ENCODE measurements at places on chromosomes 6 and 20.

- no peak for DNase-seq
These were observed 166.8 kb downstream of the IBTK start for GRCh38 chr6:82080767-82081166.

DNA sequence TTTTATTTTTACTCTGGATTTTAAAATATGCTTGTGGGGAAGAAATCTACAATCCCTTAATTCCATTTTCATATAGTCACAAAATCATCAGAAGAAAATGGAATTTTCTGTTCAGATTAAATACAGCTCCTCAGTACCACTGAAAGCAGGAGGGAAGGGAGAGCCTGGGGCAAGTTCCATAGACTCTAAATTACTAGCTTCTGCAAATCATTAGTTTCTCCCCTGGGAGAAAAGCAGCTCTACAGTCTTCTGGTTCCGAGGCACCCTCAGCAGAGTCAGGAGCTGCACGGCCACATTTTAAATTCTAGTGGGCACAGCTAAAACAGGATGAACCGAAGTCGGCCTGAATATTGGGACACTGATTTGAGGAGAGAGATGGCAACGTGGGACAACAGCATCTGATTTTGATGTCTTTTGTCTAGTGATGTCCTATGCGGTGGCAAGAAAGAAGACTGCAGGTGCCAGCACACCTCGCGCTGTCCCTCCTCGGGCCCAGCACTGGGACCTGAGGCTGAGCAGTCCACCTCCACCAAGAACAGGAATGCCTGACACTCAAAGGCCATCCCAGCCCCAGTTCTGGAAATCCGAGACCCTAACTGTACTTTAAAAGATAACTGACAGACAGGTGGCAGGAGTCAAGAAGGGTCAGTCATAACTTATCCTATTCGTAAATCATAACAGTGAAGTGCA lies 90.7 kb downstream of the FOXC1 start:
- DNase-seq = no peak

DNA sequence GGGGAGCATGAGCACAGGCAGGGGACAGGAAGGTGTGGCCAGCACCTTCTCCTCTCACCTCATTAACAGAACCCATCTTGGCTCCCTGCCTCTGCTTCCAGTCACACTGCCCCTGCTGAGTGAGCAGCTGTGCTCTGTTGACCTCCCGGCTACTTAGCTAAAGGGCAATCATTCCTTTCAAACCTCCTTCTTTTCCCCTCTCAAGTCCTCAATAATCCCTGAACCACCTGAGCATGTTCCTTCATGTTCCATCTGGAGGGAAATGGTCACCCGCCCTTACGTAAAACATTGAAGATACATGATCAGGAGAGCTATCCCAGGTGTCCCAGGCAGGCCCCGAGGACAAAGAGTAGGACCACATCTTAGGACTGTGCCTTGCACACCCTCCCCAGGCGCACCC lies 21.7 kb upstream of the MRPS10 start:
- DNase-seq = no peak

- DNase-seq = no peak
These were observed 60.2 kb downstream of the IL20RA start for GRCh38 chr6:136984578-136984977.

DNA sequence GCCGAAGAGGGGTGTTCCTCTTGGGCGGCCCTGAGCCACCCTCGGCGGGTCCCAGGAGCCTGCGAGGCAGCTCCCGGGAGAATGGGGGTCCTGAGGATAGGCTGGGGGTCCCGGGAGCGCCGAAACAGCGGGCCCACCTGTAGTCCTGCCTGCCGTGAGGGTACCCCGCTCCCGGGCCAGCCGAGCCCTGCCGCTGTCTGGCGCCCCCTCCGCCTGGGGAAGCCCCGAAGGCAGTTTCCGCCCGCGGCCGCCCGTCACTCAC lies 280 bp downstream of the SPATA2 start:
- DNase-seq = no peak

- no peak for DNase-seq
These were observed 83.5 kb downstream of the DHX35 start for GRCh38 chr20:39045676-39046075.

DNA sequence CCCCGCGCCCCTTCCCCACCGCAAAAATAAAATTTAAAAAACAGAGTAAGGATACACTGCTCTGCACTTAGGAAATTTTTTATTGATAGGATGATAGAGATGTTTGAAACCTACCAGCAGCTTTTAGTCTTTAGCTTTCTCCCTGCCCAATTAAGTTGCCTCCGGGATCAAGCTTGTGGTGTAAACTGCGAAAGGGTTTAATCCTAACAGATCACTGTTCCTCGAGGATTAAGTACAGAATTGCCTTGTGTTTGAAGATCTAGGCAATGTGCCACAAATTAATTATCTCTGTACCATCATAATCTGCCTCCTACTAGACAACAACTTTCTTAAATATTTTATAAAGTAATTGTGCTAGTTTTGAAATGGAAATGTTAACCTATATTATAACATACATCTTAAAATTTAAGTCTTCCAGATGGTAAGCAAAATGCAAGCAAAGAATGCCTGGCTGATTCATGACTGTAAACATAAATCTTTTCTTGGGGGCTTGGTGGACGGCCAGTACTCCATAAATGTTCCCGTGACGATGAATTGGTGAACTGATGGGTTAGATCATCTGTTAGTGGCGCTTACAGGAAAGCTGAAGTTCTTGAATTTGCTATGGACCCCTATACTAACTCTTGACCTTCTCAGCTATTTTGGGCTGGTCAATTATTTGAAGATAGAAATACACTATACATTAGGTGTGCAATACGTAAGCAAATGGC lies 58.0 kb upstream of the ARHGAP18 start:
- no peak for DNase-seq

DNA sequence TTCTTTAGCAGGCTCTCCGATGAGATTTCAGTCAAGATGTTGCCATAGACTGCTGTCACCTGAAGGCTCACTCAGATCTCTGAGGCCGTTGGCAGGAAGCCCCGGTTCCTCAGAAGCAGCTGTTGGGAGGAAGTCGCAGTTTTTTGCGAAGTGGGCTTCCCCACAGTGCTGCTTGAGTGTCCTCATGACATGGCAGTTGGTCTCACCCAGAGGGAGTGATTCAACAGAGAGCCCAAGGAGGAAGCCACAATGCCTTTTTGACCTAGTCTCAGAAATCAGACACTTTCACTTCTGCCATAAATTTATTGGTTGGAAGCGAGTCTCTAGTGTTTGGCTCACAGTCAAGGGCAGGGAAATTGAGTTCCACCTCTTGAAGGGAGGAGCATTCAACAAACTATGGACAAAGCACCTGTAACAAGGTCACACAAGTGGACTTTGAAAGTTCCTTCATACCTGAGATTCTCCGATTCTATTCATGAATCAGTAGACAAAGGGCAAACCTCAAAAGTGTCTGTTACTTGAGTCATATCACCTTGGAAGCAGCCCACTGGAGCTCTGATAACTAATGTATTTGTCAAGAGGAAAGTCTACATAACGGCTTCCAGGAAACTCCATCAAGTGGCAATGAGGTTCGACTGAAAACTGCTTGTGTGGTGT lies 208.3 kb downstream of the TASP1 start:
- peak; percentile 21 for DNase-seq

DNA sequence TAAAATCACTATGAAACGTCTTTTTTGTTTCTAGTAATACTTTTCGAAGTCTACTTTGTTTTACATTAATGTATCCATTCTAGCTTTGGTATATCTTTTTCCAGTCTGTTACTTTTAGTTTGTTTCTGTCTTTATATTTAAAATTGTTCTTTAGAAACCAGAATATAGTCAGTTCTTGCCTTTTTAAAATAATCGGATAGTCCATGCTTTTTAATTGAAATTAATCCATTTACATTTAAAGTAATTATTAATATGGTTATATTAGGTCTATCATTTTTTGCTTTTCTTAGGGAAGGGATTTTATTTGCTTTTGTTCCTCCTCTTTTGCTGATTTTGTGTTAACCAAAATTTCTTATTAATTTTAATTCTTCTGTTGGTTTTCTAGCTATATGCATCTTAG lies 23.7 kb downstream of the CDYL start:
- DNase-seq = no peak

DNA sequence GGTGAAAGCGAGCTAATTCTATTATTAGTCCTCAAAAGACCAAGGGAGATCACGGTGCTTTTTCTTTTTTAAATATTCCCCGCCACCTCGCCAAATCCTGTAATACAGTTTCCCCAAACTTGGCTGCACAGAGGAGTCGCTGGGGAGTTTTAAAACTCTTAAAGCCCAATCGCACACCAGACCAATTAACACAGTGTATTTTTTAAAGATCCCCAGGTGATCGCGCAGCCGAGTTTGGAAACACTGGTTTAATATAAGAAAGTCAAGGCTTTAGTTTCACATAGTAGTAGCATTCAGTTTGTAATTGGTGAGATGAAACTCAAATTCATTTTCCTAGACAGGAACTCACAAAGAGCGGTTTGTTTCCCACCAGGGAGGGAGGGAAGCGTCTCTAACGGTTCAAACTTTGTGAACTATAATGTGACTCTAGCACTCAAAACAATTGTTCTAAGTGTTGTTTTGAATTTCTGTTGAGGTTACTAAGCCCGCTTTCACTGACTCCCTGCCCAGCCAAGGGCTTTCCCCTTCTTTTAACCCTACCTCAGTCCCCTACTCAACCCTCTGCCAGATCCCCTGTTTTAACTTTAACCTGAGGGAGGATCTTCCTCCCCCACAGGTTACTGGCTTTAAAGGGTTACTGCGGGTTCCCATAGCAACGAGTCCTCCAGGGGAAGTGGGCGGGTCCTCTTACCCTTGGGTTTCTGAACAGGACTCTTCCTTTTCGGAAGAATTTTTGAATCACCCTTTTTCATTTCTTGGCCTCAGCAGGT lies 25.7 kb upstream of the BTBD3 start:
- DNase-seq = peak; percentile 36

DNA sequence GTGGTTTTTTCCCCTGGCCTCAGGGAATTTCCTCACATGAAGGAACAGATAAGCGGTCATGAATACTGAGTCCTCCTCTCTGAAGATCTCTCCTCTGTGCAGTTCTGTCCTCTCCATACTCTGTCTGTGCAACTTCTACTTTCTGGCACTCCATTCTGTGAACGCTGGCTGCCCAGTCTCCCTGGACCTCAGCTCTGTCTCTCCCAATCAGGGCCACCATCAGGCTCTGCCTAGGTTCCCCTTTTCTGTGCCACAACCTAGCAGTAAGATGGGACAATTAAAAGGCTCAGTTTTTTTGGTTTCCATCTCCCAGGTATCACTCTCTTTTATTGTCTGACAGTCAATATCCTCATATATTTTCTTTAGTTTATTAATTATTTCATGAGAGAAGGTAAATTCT lies 4.8 kb upstream of the ADGB start:
- peak; percentile 81 for DNase-seq

DNA sequence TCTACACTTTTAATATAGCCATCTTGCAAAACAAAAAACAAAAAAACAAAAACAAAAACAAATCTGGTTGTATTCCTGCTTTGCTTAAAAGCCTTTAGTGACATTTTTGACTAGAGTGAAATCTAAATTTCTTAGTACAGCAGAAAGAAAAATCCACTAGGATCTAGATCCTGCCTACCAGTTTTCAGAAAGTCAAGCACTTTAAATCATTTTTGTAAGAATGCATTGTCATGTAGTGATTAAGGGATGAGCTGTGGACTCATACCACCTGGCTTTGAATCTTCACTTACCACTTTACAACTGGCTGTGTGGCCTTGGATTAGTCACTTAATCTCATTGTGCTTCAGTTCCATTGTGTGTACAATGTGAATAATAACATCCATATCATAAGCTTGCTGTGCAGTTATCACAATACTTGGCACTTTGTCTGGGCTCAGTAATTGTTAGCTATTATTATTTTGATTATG lies 4.0 kb downstream of the MKKS start:
- DNase-seq = peak; percentile 22

DNA sequence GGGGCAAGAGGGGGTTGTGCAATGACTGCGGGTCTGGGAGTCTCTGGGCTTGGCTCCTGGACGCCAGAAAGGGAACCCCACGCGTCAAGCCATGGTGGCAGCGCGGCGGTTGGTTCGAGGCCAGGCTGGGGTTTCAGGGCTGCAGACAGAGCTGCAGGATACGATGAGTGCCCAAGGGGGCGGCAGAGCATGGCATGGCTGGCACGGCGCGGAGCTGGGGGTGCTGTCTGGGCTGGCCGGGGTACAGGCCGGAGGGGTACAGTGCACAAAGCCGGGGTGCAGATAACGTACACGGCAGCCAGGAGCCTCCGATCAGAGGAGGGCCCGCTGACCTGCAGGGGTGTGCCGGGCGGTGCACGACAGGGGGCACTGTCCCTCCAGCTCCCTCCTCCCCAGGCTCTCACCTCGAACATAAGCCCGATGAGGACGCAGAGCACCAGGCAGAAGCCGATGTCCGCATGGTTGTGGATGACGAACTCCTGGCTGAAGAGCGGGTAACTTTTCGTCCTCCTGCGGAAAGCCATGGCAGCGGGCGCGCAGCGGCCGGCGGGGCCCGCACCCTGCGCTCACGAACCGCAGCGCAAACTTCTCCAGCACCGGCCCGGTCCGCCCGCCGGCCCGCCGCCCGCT lies 353 bp downstream of the TRAM2 start:
- DNase-seq = peak; percentile 91

GRCh38 chr6:113649276-113649675 lies 207.9 kb upstream of the MARCKS start:
- no peak for DNase-seq

- peak; percentile 36 for DNase-seq
These were observed 7.4 kb downstream of the SENP6 start for GRCh38 chr6:75608956-75609533.

DNA sequence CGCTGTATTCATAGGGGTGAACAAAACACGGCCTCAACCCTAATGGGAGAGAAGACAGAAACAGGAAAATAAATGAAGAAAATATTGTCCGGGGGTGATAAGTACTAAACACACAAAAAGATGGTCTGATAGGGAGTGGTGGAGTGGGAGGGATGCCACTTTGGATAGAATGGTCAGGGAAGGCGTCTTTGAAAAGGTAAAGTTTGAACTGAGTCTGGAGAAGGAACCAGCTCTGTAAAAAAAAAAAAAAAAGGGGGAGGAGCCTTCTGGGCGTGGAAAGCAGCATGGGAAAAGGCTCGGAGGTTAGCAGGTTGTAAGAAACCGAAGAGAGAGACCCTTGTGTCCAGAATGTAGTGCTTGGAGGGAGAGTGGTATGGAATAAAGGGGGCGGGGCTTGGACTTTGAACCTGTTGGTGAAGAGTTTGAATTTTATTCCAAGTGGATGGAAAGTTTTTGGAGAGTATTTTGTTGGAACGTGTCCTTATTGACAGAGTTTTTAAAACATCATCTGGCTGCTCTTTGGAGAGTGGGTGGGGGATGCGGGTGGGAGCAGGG lies 1.8 kb downstream of the CHMP4B start:
- peak; percentile 50 for DNase-seq

GRCh38 chr20:57403216-57403615 lies 12.0 kb downstream of the RBM38 start:
- no peak for DNase-seq

GRCh38 chr20:58109918-58110635 lies 118.4 kb downstream of the ANKRD60 start:
- DNase-seq = peak; percentile 52

DNA sequence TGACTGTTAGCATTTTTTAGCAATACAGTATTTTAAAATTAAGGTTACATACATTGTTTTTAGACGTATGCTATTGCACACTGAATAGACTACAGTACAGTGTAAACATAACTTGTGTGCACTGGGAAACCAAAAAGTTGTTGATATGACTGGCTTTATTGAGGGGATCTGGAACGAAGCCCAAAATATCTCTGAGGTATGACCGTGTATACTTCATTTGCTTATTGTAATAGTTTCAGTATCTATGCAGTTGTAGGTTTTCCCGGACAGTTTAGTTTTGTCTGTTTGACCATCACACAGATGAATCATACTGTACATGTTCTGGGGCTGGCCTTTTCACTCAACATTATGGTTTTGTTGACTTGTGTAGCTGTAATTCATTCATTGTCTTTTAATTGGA lies 6.9 kb upstream of the ZBTB12 start:
- peak; percentile 36 for DNase-seq

- peak; percentile 40 for DNase-seq
These were observed 1.2 kb downstream of the NCOA5 start for GRCh38 chr20:46088409-46089166.

All from OCI-M1 (cell line).